Right renal pelvis (tissue), 4 donors: ENCODE measurements at places on chromosomes 3 and 15.

DNA sequence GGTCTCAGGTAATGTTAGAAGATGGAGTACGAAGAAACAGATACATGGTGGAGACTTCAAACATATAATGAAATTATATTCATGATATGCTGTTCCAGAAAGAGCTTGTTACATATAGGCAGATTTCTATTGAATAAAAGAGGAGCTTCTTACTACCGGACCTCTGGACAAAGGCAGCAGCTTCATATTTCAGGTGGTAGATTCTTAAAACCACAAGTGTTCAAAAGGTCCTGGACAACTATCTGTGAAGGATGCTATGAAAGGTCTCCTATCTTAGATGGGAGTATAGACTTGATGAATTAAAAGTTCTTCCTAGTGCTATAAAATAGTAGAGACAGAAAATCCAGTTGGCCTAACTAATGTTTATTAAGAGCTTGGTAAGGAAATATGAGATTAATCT lies 43.2 kb downstream of the MYLK start:
- no peak for DNase-seq

GRCh38 chr3:189267981-189268613 lies 96.3 kb downstream of the TPRG1 start:
- DNase-seq, result no peak

GRCh38 chr15:85905751-85906450 lies 111.2 kb upstream of the KLHL25 start:
- no peak for DNase-seq

DNA sequence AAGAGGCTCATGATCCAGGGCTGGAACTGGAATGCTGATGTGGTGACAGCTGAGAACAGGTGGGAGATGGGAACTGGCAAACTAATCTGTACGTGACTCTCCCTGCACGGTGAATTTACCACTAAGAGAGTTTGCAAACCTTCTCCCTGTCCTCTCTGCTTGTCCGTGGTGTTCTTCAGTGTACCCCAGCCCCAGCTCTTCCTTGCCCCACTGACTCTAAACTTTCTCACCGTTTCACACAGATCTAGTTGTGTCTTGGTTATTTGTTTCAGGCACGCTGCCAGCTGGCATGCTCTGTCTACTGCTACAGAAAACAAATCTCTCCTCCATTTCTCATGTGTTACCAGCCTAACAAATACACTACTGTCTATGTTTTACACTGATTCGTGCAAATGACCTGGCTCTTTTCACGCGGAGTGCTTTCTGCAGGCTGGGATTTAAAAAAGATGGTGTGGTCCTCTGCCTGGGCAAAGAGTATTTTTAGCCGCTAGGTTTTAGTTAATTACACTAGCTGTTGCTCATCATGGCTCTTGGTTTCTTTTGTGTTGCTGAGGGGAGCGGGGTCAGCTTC lies 192.7 kb upstream of the LRIG1 start:
- no peak for DNase-seq

GRCh38 chr3:16739541-16740105 lies 134.4 kb upstream of the DAZL start:
- no peak for DNase-seq

GRCh38 chr15:88604381-88605188 lies 16.6 kb upstream of the AEN start:
- DNase-seq, result no peak

DNA sequence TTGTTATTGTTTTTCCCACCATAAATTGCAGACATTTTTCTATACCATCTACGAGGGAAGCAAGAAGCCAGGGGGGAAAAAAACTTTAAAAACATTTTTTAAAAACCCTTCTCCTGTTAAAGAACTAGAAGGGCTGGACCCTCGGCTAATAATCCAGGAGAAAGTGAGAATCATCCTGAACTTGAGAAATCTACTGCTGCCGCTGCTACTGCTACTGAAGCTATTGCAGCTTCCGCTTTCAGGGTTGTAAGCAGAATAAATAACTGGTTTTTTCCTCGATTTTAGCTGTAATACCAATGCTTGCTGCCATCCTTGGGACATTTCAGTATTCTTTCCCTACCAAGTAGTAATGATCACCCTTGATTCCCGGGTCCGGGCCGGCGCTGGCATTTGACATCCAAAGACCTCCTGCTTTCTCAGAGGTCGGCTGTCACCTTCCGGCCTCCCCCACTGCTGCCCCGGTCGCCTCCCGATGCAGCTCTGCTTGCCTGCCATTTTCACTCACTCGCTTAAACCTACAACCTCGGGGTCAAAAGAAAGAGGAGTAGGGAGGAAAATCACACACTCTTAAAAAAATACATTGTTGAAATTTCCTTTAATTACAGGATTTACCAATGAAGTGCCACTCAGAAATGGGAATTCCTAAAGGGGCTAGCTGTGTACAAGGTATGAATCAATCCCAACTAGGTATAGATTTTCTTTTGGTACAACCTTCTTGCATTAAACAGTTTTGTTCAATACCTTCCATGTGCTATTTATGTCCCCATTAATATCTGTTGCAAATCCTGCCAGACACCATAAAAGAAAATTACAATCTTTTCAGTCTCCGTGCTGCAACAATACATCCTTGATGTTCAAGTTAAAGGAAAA lies 674 bp upstream of the MECOM start:
- DNase-seq, result peak; percentile 28

- DNase-seq, result no peak
Measured at GRCh38 chr3:192009903-192010302, 548.9 kb downstream of the PYDC2 start.

- DNase-seq, result no peak
Measured at GRCh38 chr15:32951736-32952464, 234.1 kb downstream of the GREM1 start.

GRCh38 chr3:152586974-152587373 lies 248.0 kb upstream of the P2RY1 start:
- no peak for DNase-seq

- no peak for DNase-seq
Measured at GRCh38 chr3:52857864-52858263, 23.0 kb upstream of the MUSTN1 start.

DNA sequence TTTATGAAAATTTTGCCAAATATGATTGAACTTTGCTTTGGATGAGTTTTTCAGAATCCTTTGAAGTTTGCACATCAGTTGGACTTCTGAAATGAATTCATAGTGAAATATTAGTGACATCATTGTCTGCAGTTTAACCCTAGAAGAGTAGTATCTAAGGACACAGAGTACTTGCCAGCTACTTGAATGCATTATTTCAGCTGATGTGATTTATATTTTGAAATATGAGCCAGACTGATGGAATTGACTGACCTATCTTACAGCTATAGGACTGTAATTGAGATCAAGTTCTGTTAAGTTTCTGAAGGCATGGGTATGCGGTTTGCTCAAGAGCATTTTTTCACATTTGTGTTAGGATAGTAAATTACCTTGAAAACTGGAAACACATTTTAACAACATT lies 51.2 kb downstream of the LYSMD4 start:
- DNase-seq, result no peak

DNA sequence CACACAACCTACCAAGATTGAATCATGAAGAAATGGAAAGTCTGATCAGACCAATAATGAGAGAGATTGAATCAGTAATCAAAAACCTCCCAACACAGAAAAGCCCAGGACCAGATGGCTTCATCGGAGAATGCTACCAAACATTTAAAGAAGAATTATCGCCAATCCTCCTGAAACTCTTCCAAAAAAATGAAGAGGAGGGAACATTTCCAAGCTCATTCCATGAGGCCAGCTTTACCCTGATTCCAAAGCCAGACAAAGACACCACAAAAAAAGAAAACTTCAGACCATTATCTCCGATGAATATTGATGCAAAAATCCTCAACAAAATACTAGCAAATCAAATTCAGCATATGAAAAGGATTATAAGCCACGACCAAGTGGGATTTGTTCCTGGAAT lies 94.1 kb downstream of the SENP2 start:
- no peak for DNase-seq

DNA sequence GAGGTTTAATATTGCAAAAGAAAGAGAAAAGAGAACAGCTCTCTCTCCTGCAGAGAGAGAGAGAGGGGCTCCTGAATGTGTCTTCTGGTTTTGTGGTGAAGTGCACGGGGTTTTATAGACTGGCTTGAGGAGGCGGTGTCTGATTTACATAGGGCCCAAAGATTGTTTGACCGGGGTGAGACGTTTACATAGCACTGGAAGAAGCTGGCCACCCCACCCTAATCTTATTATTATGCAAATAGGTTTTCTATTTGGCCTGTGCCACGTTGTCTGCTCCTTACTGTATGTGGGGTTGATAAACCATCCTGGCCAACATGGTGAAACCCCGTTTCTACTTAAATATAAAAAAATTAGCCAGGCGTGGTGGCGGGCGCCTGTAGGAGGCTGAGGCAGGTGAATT lies 268.6 kb downstream of the SV2B start:
- no peak for DNase-seq

- DNase-seq, result no peak
Measured at GRCh38 chr3:76551739-76552138, 488.2 kb upstream of the ROBO2 start.

GRCh38 chr3:192433704-192434103 lies 293.6 kb downstream of the FGF12 start:
- DNase-seq, result no peak

DNA sequence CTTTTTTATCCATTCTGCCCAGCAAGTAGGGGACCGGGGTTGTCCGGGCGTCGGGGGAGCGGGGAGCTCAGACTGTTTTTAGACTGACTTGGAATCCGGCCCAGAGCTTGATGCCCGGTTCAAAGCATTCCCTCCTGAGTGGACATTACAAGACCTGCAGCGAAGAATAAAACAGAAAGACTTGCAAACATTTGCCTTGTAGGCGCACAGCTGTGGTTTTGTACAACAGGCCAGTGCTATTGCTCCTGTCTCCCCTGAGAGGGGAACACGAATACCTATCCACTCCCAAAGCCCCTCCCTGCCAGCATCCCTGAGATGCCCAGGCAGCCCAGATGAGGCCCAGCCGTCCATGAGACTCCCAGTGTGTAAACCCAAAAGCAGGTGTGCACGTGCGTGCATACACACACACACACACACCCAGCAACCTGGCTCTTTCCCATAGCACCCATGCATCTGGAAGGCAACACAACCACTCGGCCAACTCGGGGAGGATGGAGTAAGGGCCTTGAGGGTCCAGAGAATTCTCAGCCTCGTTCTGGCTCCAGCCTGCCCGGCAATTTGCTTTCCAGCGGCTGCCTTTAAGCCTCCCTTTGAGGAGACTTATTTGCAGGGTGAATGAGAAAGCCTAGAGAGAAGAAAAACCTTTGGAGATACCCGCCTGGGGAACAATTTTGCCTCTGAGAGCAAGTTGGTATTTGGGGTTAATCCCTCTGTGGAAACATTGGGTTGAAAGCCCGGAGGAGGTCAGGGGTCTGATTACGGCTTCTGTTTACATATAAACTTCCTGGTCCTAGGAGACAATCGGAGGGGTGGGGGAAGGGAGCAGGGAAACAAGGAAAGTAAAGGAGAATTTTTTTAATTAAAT lies 161.0 kb upstream of the HES1 start:
- DNase-seq, result no peak

GRCh38 chr3:9976721-9977709 lies 9.6 kb downstream of the EMC3 start:
- DNase-seq, result no peak

GRCh38 chr15:100705841-100706240 lies 103.5 kb downstream of the ASB7 start:
- no peak for DNase-seq

DNA sequence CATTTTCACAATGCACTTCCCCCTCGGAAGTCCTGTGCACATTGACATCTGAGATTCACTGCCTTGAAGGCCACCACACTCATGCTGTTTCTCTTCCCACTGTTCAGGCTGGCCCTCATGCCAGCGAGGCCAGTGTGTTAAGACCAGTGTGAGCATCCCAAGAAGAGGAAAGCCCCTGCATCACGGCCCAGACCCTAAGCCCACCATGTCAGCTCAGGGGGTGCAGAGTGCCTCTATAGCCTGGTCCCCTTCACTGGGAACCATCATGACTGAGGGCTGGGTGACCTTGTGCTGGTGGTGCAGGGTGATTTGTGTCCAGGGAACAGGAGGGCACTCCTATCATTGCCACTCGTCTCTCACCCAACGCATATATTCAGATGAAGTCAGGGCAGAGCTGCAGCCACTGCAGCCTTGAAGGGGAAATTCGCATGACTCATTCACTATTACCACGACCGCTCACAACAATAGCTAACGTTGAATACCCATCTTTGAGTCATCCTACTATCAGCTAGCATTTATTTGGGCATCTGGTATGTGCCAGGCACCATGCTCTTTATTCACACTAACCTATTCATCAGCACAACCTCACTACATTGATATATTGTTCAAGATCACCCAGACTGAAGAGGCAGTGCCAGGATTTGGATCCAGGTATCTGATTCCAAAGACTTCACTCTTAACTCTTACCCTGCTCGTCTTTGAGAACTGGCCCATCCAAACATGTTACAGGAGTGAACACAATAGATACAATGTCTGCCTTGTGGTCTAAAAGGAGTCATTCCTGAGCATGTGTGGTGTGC lies 58.8 kb upstream of the SLC6A11 start:
- no peak for DNase-seq

- no peak for DNase-seq
Measured at GRCh38 chr3:16089521-16089920, 85.0 kb upstream of the GALNT15 start.

- no peak for DNase-seq
Measured at GRCh38 chr3:184325715-184326369, 11.4 kb downstream of the EIF4G1 start.

DNA sequence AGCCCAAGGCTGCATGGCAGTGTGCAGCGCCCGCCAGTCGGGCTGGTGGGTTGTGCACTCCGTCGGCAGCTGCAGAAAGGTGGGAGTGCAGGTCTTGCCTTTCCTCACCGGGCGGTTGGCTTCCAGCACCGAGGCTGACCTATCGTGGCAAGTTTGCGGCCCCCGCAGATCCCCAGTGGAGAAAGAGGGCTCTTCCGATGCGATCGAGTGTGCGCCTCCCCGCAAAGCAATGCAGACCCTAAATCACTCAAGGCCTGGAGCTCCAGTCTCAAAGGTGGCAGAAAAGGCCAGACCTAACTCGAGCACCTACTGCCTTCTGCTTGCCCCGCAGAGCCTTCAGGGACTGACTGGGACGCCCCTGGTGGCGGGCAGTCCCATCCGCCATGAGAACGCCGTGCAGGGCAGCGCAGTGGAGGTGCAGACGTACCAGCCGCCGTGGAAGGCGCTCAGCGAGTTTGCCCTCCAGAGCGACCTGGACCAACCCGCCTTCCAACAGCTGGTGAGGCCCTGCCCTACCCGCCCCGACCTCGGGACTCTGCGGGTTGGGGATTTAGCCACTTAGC lies 4.3 kb downstream of the ISL2 start:
- no peak for DNase-seq

- no peak for DNase-seq
Measured at GRCh38 chr3:29892976-29893554, 612.2 kb downstream of the RBMS3 start.

DNA sequence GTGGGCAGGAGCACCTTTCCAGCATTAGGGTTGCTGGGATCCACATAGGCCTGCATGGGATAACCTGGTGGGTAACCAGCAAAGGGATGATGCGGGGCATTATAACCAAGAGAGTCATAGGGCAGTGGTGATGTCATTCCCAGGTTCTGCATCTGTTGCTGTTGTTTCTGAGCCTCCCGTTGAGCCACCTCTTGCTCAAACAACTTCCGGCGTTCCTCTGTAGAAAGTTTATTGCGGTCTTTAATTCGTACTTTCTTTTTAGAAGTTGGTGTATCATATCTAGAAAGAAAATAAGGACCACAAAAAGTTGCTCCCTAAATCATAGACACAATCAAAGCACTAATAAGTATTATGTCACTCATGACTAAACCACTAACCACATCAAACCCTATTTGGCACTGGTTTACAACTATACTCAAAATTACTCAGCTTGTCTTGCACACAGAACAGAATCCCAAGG lies 77.8 kb downstream of the NBEAL2 start:
- no peak for DNase-seq

- DNase-seq, result no peak
Measured at GRCh38 chr3:143629726-143630125, 218.5 kb downstream of the SLC9A9 start.

GRCh38 chr15:55683376-55683775 lies 59.6 kb downstream of the PRTG start:
- no peak for DNase-seq
